ENCODE measurements at places on chromosomes 1 and 21.

GRCh38 chr1:54157401-54157800 is 4.6 kb upstream of the CDCP2 start:
- no peak for DNase-seq

- DNase-seq, result no peak
These were observed 4.8 kb downstream of the ATP6V1G3 start for GRCh38 chr1:198535631-198536030.

- no peak for DNase-seq
These were observed 12.2 kb downstream of the AMPD2 start for GRCh38 chr1:109631513-109632505.

DNA sequence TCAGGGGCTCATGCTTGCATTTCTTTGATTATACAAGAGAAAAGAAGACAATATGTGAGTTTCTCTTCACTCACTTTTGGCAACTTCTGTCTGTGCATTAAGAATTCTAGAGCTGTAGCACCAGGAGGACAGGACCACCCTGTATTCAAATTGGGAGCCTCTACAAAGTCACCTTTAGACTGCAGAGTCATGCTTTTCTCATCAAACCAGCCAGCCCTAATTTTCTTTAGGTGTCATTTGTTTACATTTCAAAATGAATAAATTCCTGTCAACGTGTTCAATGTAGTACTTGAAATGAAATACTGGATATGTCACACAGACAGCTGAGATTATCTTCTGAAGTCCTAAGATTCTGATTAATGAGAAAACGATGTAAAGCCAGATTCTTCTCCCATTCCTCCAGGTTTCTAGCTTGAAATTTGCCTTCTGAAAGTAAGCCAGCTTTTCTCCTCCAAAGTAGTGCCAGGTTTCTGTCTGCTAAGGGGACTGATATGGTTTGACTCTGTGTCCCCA is 177.2 kb downstream of the GRIK1 start:
- no peak for DNase-seq

GRCh38 chr1:206649261-206649921 is 14.1 kb downstream of the DYRK3 start:
- no peak for DNase-seq
